ENCODE measurements at places on chromosomes 12 and 14.

- no peak for DNase-seq
These were observed 22.0 kb upstream of the WDR89 start for GRCh38 chr14:63663428-63664341.

- DNase-seq, result peak; percentile 92
These were observed 436 bp upstream of the ARID4A start for GRCh38 chr14:58297762-58298476.

- DNase-seq, result no peak
These were observed 27.4 kb downstream of the PPM1H start for GRCh38 chr12:62907561-62907960.

- no peak for DNase-seq
These were observed 659.1 kb downstream of the NRXN3 start for GRCh38 chr14:78829274-78829673.

- no peak for DNase-seq
These were observed 63.6 kb upstream of the TMEM263 start for GRCh38 chr12:106892075-106892474.

DNA sequence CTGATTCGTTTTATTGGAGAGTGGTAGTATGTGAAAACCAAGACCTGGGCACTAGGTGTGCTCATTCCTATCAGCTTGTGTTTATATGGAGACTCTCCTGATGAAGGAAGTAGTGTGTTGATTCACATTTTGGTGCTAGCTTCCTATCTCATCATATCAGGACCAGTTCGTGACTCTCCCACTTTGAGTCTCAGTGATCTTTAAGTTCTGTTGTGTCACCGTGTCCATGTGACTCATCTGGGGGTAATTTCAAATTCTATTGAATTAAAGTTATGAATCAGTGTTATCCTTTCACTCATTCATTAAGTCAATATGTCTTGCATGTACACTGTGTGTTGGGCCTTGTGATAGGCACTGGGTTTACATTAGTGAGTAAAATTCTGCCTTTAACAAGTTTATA lies 180.2 kb downstream of the CACNA1C start:
- DNase-seq, result no peak

DNA sequence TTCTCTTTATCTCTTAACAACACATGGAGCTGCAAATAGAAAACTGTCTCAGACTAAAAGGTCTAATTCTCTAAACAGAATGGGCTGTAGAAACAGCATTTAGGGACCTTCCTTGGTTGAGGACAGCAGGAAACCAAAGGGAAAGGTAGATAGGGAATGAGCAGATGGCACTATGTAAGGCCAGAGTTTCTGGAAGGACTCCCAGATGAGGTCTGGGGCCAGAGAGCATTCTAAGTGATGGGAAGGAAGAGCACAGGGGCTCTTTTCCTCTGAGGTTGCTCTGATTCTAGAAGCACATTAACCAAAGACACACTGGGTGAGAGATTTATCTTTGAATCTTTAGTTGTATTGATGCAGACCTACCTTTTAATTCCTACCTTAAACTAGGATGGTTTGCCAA lies 79.4 kb downstream of the TPH2 start:
- no peak for DNase-seq

DNA sequence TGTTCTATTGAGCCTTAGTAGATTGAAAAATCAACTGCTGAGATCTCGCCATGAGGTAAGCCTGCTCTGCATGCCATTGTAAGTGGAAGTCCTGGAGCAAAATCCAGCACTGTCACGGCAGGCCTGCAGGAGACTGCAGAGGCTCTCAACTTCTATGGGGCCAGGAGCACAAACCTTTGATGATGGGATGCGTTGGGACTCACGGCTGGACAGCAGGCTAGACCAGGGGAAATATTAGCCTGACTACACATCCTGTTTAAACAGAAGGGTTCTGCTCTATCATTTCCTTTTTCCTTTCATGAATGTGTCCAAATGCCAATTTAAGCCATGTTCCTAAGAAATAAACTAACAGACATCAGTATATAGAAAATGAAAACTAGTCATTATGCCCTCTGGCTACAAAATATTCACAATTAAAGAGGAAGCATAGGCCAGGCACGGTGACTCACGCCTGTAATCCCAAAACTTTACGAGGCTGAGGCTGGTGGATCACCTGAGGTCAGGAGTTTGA lies 33.9 kb upstream of the RASSF8 start:
- no peak for DNase-seq

GRCh38 chr12:102702447-102703114 lies 214.5 kb downstream of the PAH start:
- DNase-seq, result peak; percentile 31

GRCh38 chr14:71610149-71610548 lies 322.1 kb upstream of the RGS6 start:
- DNase-seq, result no peak

GRCh38 chr14:79412822-79413221 lies 798.5 kb downstream of the DIO2 start:
- no peak for DNase-seq

Measured in stimulated activated CD4-positive, alpha-beta T cell treated with anti-CD3 and anti-CD28 coated beads, Interleukin-2, amount 100 ng/mL, for 48 hours (primary cell).